ENCODE measurements at places on chromosomes 12 and 14.

GRCh38 chr12:4506870-4507269 is 31.8 kb upstream of the RAD51AP1 start:
- DNase-seq, result no peak

GRCh38 chr14:39469094-39469710 is 37.0 kb upstream of the FBXO33 start:
- no peak for DNase-seq

DNA sequence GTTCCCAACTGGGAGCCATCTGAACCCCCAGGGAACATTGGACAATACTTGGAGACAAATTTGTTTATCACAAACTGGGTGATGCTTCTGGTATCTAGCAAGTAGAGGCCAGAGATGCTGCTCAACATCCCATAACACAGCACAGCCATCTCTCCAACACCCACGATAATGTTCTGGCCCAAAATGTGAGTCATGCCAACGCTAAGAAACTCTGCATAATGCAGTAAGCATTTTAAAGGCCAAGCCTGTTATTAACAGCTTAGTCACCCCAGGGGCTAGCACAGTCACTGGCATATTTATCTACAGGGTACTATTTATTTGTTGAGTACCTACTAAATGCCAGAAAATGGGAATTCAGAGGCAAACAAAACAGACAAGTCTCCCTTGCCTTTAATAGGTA is 873.1 kb upstream of the TMEM132C start:
- no peak for DNase-seq

GRCh38 chr12:129101816-129102215 is 248.5 kb downstream of the GLT1D1 start:
- DNase-seq, result no peak

- DNase-seq, result no peak
These were observed 55.5 kb upstream of the DYRK2 start for GRCh38 chr12:67593041-67593440.

DNA sequence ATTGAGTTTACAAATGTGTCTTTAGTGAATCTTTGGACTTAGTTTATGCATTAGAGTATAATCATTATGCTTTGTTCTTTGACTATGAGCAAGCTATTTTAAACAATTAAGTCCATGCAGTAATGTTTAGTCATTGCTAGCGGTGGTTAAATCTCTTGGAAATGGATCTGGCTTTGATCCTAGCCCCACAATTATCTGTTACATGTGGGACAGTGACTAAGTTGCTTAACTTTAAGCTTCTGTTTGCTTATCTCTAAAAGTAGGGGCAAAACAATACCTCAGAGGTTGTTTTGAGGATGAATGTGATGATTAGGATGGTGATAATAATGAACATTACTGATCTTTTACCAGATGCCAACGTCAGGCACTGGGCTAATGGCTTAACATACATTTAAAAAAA is 124.2 kb downstream of the NPAS3 start:
- no peak for DNase-seq

GRCh38 chr12:129185855-129186254 is 332.6 kb downstream of the GLT1D1 start:
- no peak for DNase-seq

- DNase-seq, result no peak
These were observed 327.5 kb upstream of the DIO3 start for GRCh38 chr14:101233808-101234207.

DNA sequence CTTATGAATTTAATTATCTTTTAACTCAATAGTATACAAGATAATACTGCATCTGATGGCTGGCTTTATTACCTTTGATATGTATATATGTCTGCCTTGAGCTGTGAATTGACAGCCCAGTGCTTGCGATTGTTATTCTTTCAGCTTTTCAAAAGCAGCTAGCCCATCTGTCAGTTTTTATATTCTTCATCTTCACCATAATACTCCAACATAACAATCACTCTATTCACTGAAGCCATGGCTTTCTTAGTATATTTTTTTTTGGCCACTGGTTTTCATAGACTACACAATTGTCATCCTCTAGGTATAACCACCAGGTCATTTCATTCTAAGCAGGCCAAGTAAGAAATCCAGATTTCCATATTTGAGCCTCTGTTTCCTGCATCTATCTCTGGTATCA is 1026.1 kb downstream of the FSCB start:
- DNase-seq, result no peak

DNA sequence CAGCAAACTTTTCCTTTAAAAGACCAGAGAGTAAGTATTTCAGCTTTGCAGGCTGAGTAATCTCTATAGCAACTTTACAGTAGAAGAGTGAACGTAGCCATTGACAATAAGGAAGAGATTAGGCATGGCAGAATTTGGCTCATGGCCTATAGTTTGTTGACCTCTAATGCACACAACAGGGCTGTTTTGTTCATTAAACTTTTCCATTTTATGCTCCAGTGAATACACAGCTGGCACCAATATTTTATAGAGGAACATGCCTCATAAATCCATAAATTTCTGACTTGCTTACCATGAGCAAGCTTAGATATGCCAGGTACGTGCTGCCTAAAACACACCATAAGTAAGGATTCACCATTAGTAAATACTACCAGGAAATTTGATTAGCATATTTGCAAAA is 609.0 kb upstream of the STXBP6 start:
- no peak for DNase-seq

GRCh38 chr12:126784328-126784921 is 1482.5 kb upstream of the TMEM132C start:
- no peak for DNase-seq

DNA sequence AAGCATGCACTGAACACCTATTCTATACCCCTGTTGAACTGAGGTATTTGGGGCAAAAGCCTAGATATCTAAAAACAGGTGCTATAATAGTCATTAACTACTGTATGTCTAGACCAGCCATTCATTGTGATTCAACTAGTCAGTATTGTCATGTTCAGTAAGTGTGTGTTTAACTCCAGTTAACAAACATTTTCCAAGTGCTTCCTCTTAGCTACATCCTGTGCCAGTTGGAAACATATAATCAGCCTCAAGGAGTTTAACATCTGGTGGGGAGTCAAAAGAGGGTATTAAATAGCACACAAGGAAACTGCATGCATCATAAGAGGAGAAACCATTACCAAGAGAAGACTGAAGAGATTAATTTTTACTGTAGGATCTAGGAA is 20.4 kb downstream of the TMTC1 start:
- no peak for DNase-seq

GRCh38 chr14:105484997-105485393 is 1.7 kb upstream of the CRIP1 start:
- DNase-seq, result no peak

GRCh38 chr12:4217091-4217490 is 56.5 kb upstream of the CCND2 start:
- no peak for DNase-seq

DNA sequence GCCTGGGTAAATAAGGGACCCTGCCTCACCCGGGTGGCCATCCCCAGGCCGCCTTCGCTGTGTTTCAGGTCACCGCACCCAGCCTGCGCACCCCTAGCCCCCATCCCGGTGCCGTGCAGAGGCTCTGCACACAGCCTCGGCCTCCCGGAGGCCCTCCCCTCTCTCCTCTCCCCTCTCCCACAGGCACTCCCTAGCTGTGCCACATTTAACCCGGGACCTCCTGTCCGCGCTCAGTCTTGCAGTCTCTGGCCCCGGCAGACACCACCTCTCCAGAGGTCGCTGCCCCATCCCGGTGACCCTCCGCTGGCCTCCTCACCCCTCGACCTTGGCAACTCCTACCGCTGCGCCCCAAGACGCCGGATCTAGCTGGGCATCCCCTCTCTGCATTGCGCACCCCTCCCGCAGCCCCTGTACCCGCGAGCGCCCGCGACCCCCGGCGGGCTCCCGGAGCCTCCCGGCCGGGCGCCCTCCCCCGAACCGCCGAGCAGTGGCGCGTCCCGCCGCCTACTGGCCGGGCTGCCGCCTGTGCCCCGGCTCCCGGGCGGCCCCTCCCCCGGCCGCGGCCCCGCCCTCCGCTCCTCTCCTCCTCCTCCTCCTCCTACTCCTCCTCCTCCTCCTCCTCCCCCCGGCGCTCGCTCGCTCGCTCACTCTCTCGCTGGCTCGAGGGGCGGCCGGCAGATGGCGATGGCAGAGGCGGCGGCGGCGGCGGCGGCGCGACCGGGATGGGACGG is 120.7 kb downstream of the AACS start:
- no peak for DNase-seq

DNA sequence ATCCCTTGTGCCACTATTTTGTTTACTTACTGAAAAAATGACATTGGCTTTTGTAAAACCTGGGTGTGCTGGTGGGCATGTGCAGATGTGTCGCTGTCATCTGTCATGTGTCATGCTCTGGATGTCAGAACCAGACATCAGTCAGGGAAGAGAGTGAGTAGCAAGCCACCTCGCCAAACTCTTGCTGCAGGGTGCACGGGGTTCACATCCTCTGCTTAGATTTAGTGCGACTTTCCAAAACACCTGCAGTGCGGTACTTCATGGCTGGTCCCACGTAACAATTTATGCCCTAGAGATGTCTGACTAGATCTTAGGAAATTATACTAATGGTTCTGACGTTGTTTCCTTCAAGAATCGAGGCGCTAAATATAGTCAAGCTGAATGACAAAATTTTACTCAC is 106.7 kb downstream of the CRADD start:
- DNase-seq, result no peak

DNA sequence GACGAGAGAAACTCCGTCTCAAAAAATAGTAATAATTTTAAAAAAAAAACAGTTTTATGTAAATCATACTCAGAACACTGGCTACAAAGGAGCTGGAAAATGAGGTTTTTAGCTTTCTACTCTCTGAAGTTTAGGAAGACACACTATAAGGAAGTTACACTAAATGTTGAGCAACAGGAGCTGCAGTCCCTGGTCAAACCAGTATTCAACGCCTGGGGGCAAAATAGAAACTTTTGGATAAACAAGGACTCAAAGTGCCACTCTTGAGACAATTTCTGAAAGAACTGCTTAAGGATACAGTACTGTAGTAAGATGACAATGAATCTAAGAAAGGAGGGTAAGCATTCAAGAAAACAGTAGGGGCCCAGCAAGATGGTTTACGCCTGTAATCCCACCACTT is 29.3 kb downstream of the ACTR6 start:
- DNase-seq, result no peak

- no peak for DNase-seq
These were observed 42.4 kb downstream of the FAM186A start for GRCh38 chr12:50353869-50354593.

- DNase-seq, result no peak
These were observed 164.5 kb downstream of the MGAT4C start for GRCh38 chr12:86091681-86092080.

- DNase-seq, result no peak
These were observed 561.6 kb downstream of the RERGL start for GRCh38 chr12:17528394-17528793.

GRCh38 chr12:119668324-119668841 is 450 bp downstream of the PRKAB1 start:
- DNase-seq, result no peak

DNA sequence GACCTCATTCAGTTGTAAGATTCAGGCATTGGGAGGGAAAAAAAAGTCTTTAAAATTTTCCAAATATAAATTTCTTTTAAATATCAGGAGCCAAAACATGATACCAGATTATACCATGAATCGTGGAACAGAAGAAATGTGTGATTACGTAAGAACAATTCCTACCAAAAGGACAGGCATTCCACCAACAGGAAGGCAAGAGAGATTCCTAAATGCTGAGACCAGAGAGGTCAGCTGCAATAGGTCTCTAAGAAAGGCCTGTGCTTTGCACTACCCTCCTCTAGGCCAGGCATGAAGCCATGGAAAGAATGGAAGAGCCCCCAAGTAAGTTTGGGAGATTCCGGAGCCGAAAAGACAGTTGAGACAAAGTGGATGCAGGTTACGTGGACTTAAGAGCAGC is 83.7 kb downstream of the PTGER2 start:
- DNase-seq, result no peak

GRCh38 chr12:49546481-49546880 is 7.7 kb downstream of the KCNH3 start:
- DNase-seq, result no peak

- DNase-seq, result no peak
These were observed 163.7 kb upstream of the RPH3A start for GRCh38 chr12:112627851-112628250.

DNA sequence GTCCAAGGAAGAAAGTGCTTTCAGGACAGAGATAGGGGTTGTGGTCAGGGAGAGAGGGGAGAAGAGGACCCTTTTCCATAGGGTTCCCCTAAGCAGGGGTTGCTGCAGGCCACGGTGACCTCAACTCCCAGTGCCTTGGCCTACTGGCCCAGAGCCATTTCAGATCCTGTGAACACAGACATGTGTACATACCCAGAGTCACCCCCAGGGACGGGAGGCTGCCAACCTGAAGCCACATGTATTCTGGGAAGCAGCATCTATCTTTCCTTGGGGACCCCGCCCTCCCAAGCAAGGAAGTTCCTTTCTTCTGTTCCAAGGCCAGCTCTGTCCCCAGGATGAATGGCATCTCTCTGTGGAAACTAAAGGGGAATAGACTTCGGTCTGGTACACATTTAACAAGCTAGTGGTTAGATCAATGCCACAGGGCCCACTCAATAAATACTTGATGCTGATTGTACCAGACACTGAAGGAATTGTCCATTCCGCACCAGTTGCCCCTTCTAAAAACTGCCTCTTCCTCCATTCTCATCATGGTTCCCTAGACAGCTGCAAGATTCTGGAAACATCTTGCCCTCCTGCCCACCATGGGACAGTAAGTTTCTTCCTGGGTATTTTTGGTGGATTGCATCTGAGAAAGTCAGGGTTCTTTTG is 25.2 kb upstream of the DGLUCY start:
- DNase-seq, result no peak

DNA sequence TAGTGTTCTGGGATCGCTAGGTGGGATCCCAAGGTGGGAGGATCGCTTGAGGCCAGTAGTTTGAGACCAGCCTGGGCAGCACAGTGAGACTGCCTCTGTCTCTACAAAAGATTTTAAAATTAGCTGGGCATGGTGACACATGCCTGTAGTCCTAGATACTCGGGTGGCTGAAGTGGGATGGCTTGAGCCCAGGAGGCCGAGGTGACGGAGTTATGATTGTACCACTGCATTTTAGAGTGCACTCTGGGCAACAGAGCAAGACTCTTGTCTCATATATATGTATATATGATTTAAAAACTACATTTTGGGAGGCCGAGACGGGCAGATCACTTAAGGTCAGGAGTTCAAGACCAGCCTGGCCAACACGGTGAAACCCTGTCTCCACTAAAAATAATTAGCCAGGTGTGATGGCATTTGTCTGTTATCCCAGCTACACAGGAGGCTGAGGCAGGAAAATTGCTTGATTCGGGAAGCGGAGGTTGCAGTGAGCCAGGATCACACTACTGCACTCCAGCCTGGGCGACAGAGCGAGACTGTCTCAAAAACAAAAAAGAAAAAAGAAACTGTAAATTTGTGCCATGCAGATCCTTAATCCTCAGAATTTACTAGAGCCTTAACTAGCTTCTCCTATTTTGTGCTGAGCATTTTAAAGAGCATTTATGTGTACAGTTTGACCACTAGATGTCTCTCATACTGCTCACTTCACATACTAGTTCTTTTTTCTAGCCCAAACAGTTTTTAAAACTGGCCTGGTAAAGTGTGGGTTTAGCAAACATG is 114.8 kb downstream of the MON2 start:
- no peak for DNase-seq

- no peak for DNase-seq
These were observed 47.4 kb upstream of the SRSF5 start for GRCh38 chr14:69719501-69719951.

GRCh38 chr12:112188130-112188830 is 62.9 kb downstream of the TRAFD1 start:
- DNase-seq, result no peak
